Left kidney (tissue), 8 donors: ENCODE measurements at places on chromosomes 7 and 10.

DNA sequence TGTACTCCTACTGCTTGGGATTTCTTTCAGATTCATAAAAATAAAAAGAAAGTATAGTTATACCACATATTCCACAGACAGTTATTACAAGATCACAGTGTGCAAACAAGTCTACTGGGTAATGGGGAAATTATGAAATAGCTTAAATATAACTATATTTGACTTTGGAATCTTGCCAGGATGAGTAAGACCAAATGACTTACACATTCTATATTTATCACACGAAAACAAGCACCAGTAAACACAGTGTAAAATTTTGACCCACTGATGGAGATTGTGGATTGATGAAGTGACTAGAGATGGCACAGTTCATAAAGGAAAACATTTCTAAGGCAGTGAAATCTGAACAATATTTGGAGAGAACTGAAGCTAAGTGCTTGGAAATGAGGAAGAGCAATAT is 339.7 kb downstream of the THSD7A start:
- DNase-seq, result no peak

DNA sequence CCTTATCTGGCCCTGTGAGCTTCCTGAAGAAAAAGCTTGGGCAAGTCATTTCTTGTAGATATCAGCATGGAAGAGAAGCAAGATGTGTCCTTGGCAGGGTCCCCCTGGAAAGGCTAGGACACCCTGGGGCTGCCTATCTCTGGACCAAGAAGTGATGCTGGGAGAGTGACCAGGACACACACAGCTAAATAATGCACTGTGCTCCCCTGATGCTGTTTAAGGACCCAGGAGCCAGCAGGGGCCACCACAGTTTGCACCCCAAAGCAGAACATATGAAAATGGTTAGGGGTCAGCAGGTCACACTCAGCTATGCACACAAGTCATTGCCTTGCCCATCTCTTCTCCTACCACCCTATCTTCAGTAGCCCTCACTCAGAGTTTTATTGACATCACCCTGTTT is 47.9 kb upstream of the GPR26 start:
- no peak for DNase-seq

DNA sequence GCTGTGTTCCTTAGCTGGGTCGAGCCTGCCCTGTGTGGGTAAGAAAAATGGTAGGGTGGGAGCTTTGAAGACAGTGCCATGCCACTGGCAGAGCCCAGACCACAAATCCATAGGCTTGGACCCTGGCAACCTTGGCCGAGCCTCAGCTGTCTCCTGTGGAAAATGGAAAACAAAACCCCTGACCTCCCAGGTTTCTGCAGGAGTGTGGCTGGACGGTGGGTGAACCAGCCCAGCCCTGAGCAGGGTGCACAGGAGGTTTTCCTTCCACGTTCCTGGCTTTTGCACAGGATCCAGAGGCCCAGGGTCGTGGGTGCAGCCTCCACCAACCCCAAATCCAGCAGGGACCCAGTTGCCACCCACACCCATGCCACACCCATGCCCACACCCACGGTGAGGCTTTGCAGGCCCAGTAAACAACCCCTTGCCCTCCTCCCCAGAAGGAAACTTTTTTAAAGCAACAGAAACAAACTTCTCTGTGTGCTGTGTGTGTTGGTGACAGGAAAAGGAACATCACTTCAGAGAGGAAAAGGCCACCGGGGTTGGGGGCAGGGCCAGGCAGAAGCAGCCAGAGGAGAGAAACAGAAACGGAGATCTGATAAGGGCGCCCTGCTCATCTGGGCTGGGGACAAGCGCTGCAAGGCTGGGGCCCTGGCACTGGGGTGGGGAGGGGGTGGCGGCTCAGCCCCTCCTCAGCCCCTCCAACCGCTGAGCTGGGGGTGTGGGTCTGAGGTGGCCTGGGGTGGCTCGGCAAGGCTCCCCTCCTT is 20.7 kb upstream of the ZMIZ1 start:
- DNase-seq, result no peak

DNA sequence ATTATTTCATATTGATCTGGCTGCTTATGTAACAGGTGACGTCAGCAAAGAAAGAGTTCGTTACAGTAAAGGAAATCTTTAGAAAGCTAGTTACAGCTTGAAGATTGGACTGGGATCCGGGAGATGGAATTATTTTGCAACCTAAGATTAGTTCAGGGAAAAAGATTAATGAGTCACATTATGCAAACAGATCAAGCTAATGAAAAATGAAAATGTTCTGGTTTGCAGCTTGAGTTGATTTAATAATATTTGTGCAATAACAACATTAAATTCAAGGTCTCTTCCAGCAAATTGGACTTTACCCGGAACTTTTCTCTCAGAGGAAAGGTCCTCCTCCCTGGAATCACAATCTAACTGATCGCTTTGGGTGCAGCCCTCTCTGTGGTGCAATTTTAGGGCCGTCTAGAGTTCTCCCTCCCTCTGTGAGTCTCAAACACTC is 119.5 kb downstream of the OTUD1 start:
- no peak for DNase-seq

DNA sequence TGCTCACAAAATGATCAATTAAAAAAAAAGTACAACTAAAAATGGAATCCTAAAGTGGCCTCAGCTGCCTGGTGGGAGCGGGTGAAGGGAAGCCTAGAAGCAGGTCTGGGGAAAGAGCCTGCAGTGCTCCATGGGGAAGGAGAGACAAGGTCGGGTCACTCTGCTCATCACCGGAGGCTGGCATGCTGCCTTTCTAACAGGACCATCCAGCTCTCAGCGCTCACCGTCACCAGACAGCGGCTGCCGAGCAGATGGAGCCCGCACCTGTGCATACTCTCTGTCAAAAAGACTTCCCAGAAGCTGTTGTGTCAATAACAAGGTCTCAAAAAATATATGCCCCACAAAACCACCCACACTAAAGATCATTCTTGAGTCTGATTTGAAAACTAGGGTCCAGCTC is 112.8 kb downstream of the BAMBI start:
- DNase-seq, result no peak

DNA sequence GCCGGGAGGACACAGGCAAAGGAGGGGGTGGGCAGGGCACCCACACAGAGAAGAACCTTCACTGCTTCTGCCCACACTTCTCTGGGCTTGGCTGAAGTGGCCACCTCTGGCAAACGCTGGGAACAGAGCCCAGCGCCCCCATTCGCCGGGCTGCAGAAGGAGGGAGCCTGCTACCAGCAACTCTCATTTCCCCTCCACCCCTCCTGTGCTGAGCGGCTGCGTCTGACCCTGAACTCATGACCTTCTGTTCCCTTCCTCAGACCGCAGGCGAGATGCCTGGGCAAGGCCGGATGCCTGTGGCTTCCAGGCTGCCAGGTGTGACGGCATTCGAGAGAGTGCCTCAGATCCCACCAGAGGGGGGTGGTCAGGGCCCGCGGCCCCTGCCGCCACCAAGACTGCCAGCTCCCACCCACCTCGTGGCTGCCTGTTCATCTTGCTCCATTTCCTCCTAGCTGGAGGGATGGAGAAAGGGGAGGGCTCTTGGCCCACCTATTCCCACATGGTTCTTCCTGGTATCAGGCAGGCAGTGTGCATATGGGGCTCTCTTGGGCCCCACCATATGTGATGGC is 19.8 kb downstream of the DNAJB12 start:
- no peak for DNase-seq

DNA sequence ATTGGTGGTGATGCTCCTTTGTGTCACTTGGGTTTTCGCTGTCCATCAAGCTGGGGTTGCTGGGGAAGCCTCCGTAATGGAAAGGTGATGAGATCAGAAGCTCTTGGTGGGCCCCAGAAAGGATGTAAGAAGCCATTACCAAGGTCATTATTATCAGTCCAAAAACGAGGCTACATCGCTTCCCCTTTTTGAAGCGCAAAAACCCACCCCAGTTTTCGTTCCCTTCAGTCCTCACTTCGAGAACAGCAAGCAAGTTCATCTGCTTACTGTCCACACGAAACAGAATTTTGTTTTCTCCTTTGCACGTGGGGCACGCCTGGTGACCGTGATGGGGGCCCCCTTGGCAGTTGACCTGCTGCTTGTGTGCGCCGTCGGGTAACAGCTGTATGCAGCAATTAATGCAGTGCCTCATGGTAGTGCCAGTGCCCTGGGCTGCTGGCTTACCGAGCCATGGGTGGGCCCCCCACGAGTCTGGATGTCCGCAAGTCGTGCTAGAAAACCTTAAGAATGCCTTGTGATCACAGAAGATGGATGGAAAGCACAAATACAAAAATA is 47.5 kb downstream of the CHST15 start:
- no peak for DNase-seq

- DNase-seq, result no peak
These were observed 8.0 kb downstream of the CDH23 start for GRCh38 chr10:71404503-71405295.

GRCh38 chr7:51154201-51154600 is 162.4 kb downstream of the COBL start:
- DNase-seq, result no peak

DNA sequence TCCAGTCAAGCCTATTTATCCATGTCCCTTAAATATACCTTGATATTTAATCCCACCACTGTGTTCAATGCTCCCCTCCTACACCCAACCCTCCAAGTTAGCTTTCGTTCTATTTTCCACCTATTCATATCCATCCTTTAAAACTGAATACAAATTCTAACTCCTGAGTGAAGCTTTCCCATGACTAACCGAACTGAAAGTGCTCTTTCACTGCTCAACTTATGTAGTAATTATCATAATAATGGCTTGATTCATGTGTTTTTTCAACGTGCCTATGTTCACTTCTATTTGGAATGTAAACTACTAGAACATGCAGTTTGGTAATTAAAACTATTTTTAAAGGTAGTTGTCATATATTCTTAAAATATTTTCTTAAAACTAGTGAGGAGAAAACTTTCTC is 58.0 kb downstream of the NDUFB2 start:
- DNase-seq, result no peak

DNA sequence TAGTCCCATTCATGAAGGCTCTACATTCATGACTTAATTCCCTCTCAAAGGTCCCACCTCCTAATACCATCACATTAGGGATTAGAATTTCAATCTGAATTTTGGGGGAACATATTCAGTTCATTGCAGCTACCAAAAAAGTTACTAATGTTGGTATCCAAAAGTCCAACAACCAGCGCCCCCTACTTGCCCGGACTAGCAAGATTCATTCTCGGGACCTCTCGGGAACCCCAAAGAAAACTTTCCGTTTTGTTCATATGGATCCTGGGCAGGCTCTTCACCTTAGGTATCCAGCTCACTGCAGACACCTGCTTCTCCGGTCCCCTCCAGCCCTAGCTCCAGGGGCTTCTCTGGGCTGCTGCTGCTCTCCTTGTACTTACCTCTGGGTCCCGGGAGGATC is 8.9 kb upstream of the GRK5 start:
- no peak for DNase-seq
